Activated T-helper 1 cell treated with anti-CD3 and anti-CD28 coated beads, Interleukin-2, amount 50 U/mL, for 16 hours (primary cell): ENCODE measurements at places on chromosomes 2 and 18.
A peak's percentile ranks its signal among the peaks of the same experiment; 100 is the strongest.

DNA sequence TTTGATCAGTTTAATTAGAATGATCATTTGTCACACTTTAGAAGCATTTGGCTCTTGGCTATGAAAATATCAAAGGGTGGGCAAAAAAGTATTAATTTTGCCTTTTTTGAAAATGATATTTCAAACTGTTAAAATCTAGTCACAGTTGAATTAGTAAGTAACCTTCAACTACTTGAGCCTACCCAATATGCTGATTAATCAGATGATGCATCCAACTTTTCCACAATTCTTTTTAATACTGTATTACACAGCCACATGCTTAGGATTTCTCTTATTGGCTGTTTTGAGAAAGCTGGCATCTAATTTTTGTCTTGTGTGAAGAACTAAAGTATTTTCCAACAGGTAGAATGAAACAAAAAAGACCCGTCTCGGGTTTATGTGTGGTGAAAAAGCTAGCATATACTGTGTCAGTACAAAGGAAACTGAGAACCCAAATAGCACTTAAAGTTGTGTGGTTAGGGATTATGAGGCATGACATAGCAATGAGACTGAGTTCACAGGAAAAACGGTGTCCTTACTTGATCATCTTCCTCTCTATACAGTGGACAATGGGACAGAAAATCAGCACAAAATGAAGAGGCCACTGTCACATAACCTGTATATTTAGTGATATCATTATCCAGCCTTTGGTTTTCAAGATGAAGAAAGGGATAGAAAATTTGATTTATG is 11.7 kb downstream of the OSBPL6 start:
- DNase-seq = no peak

GRCh38 chr18:61833387-61833786 is 59.4 kb downstream of the RNF152 start:
- no peak for DNase-seq

DNA sequence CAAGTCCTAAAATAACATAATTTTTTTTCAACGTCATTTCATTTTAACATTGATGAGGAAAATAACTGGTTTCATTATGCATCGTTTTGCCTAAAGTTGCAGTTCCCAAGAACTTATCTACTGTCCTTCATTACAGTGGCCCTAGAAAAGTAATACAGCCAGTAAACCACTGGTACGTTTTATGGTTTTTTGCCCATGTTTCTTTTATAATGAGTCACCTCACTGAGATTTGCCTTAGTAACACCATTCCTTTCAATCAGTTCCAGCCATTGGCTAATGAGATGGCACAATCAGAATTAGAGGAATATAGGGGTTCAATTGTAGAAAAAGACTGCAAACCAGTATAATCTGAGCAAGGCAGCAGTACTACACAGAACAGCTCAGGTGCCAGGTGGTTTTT is 422.6 kb upstream of the LYPD1 start:
- no peak for DNase-seq

GRCh38 chr2:224925810-224926100 is 116.5 kb downstream of the DOCK10 start:
- no peak for DNase-seq

DNA sequence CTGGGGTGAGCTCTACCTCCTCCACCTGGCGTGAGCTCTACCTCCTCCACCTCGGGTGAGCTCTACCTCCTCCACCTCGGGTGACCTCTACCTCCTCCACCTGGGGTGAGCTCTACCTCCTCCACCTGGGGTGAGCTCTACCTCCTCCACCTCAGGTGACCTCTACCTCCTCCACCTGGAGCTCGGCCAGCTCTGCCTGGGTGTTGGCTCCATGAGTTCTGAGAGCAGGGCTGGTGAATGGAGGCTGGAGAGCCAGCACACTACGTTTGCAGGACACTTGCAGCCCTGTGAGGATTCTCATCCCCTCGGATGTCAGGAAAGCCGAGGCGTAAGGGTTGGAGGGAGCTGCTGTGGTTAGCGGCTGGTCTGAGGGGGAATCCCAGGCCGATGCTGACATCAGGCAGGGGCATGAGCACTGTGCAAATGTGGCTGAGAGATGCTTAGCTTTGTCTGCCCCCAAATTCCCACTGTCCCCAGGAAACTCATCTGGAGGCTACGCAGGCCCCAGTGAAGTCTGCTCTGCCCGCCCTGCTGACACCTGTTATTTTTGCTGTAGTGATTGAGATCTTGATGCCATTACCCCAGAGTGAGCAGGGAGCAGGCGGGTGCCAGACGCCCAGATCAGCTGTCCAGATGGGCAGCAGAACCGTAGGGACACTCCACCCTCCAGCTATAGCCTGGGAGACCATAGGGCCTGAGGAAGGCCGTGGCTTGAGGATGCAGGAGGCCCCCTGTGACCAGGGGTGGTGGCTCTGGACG is 3.3 kb downstream of the CROCC2 start:
- no peak for DNase-seq

GRCh38 chr2:138948070-138948539 is 167.9 kb upstream of the NXPH2 start:
- no peak for DNase-seq

DNA sequence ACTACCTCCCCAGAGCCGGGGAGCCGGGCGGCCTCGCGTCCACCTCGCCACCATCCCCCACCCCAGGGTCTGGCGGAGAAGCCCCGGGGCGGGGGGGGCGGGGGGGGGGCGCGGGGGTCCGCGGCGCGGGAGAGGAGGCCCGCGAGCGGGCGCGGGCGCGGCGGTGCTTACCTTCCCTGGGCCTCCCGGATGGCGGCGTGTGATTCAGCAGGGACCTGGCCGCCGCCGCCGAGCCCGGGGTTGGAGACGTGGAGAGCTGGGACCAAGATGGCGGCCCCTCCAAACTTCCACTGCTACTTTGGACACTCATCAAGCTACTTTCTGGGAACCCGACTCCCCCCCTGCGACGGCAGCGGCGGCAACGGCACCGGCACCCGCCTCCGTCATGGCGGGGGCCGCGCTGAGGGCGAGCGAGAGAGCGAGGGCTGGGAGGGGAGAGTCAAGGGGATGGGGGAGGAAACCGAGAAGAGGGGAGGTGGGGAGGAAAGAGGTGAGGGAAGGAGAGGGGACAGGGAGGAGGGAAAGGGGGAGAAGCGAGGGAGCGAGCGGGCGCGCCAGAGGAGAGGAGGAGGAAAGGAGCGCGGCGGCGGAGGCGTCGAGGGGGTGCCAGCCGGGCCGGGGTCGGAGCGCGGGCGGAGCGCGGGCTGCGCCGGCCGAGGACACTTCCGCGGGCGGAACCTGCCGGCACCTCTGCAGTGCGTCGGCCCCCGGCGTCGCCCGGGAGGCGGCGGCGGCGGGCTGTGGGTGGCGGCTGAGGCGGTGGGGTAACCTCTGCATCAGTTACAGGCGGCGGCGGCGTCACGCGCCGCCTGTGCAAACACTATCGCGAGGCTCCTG is at the start of gene TLK1:
TSS of gene TLK1 (minus strand) at position 775 of the 837 bp plus-strand sequence. CDS start at position 310, 465 bp downstream.
- DNase-seq = peak; percentile 71

DNA sequence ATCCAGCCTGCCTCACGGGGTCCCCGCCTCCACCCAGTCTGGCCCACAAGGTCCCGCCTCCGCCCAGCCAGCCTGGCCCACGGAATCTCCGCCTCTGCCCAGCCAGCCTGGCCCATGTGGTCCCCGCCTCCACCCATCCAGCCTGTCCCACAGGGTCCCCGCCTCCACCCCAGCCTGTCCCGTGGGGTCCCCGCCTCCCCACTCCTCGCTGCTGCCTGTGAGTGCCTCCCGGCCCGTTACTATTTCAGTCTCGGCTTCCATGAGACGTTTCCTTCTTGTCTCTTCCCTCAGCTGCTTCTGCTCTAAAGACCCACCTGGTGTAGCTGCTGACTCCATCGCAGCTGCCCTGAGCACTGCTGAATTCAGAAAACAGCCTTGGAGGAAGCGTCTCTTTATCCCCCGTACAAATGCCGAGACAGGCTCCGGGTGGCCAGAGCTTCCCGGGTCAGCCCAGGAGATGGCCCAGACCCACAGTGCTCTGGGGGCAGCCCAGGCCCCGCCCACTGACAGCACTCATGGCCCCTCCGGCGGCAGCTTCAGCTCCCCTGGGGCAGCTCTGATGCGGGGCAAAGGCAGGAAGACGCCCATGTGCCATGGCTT is 69.8 kb downstream of the NFATC1 start:
- no peak for DNase-seq

- no peak for DNase-seq
These were observed 138.3 kb downstream of the FMNL2 start for GRCh38 chr2:152473151-152473857.

- no peak for DNase-seq
These were observed 661.9 kb upstream of the ID2 start for GRCh38 chr2:8019934-8020333.

GRCh38 chr18:78983512-78983911 is 3.9 kb downstream of the SALL3 start:
- no peak for DNase-seq

GRCh38 chr2:38239452-38239851 is 137.6 kb downstream of the ATL2 start:
- DNase-seq = no peak

- no peak for DNase-seq
These were observed 20.1 kb upstream of the TMEM87B start for GRCh38 chr2:112034924-112035323.

GRCh38 chr2:189379287-189379630 is 62.0 kb upstream of the WDR75 start:
- no peak for DNase-seq

DNA sequence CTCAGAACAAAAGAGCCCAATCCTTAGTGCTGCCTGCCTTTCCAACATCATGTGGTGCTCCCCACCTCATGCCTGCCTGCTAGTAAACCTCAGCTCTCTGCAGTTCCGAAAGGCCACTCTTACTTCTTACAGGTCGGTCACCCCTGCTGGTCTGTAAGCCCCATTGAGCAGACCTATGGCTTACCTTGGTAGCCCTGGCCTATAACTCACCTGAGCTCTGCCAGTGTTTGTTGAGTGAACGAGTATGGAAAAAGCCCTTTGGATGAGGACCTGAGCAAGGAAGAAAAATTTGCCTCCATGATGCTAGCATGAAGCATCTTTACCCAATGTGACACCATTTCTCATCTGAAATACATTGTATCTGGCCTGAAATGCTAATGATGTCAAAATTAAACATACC is 83.3 kb downstream of the LIPG start:
- no peak for DNase-seq

- DNase-seq = no peak
These were observed 303.8 kb downstream of the TDRD15 start for GRCh38 chr2:21427606-21428005.

DNA sequence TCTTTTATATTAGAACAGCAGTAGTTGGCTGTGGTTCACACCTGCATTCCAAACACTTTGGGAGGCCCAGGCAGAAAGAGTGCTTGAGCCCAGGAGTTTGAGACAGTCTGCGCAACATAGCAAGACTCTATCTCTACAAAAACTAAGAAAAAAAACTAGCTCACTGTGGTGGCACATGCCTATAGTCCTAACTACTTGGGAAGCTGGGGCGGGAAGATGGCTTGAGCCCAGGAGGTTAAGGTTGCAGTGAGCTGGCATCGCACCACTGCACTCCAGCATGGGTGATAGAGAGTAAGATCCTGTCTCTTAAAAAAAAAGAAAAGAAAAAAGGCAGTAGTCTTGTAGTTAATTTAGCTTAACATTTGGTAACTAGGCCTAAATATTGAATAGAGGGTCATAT is 136.6 kb downstream of the AGPS start:
- DNase-seq = no peak

- no peak for DNase-seq
These were observed 154.2 kb upstream of the CNTNAP5 start for GRCh38 chr2:123870881-123871276.

DNA sequence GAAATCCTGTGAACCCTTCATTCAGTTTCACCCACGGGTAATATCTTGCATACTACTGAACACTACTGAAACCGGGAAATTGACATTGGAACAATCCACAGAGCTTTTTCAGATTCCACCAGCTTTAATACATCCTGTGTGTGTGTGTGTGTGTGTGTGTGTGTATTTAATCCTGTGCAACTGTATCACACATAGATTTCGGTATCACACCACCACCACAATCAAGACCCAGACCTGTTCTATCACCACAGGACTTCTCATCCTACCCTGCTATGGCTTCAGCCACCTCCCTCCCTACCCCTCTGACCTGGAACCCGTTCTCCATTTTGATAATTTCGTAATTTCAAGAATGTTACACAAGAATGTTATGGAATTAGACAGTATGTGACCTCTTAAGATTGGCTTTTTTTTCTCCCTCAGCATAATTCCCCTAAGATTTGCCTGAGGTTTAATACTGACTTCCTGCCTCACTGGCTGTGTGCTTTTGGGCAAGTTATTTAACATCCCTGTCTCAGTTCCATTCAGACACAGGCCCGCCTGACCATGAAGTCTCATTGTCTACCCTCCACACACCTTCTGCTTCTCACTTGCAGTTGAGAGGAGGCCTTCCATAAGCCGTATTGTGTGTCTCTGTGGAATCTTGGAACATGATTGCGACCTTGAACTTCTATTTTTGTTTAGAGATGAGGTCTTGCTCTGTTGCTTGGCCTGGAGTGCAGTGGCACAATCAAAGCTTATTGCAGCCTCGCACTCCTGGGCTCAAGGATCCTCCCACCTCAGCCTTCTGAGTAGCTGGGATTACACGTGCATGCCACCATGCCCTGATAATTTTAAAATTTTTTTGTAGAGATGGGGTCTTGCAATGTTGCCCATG is 14.4 kb upstream of the TMEM131 start:
- no peak for DNase-seq

- no peak for DNase-seq
These were observed 583.6 kb downstream of the FBXO15 start for GRCh38 chr18:73563901-73564472.

DNA sequence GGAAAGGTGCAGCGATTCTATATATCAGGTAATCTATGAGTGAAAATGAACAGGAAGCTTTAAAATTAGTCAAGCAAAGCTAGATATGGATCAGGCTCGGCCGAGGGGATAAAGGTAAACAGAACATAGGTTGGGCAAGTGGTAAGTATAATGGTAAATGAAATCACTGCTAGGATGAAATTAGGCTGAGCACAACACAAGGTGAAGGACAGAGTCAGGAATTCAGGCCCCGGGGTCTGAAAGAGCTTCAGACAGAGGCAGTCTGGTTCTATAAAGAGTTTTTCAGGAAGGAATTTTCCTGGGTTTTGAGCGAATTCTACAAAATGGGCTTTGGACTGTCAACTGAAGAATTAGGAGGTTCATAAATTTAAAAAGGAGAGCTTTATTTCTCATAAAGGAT is 513.2 kb upstream of the CDH2 start:
- DNase-seq = no peak
